ENCODE measurements at places on chromosomes 11 and 22. TPM values are rescaled to one million over a fixed set of nuclear protein-coding genes. Genes with fewer than 3 reads are reported as not detected.
A peak's percentile ranks its signal among the peaks of the same experiment; 100 is the strongest.

- H3K36me3 ChIP-seq, result no peaks in the 10 kb centered on the region
- H3K27ac ChIP-seq, result no peak overlapping the region
- H3K4me3 ChIP-seq, result no peak overlapping the region
- no peaks in the 10 kb centered on the region for H3K27me3 ChIP-seq
- no peak for DNase-seq
- no peaks in the 10 kb centered on the region for H3K4me1 ChIP-seq
These were observed 255.5 kb downstream of the TENM4 start for GRCh38 chr11:79185351-79185750.

- DNase-seq, result no peak
- H3K4me3 ChIP-seq, result peak within 1 kb of the TSS; percentile 3
- no peaks in the 10 kb centered on the region for H3K4me1 ChIP-seq
- no peaks in the 10 kb centered on the region for H3K27me3 ChIP-seq
- H3K36me3 ChIP-seq, result no peaks in the 10 kb centered on the region
These were observed at the start of gene LPXN for GRCh38 chr11:58575377-58576020. Gene LPXN, minus strand, starts transcription at chr11:58575856. Its CDS starts 84 bp downstream, at chr11:58575772.

DNA sequence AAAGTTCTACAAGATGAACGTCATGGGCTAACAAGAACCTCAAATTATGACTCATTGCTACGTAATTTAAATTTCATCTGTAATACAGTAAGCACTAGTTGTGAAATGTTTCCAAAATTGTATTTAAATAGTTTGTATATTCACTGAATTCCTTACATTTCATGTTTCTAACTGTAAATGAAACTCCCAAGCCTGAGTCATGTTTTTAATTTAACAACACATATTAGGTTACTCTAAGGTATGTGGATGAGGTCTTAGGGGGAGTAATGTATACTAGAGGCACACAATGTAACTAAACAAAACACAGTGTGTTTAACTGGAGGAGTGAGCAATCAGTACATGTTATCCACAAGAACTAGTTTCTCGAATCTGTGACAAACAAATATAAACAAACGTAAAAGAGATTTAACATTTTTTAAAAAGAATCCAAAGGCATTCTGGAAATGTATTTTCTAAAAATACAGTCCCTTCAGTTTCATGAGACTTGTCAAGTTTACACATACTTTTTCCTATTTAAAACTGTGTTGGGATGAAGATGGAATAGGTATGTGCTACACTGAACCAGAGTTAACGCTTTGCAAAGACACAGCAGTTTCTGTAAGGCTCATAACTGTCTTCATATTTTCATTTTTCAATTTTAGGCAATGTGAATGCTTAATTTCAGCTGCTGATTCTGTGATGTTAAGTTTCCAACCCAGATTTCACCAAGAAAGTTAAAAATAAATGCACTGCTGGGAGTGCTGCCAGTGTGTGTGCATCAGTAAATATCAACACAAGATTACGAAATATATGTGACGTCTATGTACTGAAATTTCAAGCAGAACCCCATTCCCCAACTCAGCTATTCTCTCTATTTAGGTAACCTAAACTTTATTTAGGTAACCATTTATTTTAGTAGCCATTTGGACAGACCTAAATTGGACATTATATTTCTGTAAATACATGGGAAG lies 52.6 kb downstream of the PITPNB start:
- no peaks in the 10 kb centered on the region for H3K36me3 ChIP-seq
- no peaks in the 10 kb centered on the region for H3K4me1 ChIP-seq
- H3K4me3 ChIP-seq, result no peak overlapping the region
- H3K27me3 ChIP-seq, result no peaks in the 10 kb centered on the region
- peak; percentile 45 for DNase-seq

DNA sequence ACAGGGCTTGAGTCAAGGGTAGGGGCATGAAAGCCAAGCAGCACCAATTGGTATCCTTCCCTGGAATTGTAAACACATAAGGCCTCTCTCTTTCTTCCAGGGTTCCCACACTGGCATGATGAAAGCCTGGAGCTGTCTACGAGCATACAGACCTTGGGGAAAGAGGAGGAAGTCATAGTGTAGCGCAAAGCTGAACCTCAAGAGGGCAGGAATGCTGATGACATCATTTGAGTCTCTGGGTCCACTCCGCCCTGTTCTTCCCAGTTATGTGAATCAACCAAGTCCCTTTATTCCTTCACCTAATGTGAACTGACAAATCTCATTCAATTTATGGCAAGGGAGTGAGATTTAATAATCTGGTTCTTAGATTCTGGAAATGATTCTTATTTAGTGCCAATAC lies 266.4 kb upstream of the NCAM1 start:
- H3K36me3 ChIP-seq, result no peaks in the 10 kb centered on the region
- H3K4me1 ChIP-seq, result no peaks in the 10 kb centered on the region
- no peak overlapping the region for H3K4me3 ChIP-seq

The ARHGAP42 gene
- 37.5 TPM for total RNA-seq

The SHISAL1 gene
- total RNA-seq, result 0.59 TPM
